Activated CD8-positive, alpha-beta T cell treated with anti-CD3 and anti-CD28 coated beads for 36 hours (primary cell): ENCODE measurements at places on chromosomes 16 and 17.

GRCh38 chr17:8041979-8042378 lies 3.1 kb downstream of the ALOX15B start:
- H3K27me3 ChIP-seq: peaks cover 18% of the 10 kb centered on the region
- DNase-seq: no peak
- H3K4me3 ChIP-seq: no peak overlapping the region
- peaks cover 4% of the 10 kb centered on the region for H3K4me1 ChIP-seq
- H3K36me3 ChIP-seq: no peaks in the 10 kb centered on the region
- H3K27ac ChIP-seq: no peak overlapping the region

DNA sequence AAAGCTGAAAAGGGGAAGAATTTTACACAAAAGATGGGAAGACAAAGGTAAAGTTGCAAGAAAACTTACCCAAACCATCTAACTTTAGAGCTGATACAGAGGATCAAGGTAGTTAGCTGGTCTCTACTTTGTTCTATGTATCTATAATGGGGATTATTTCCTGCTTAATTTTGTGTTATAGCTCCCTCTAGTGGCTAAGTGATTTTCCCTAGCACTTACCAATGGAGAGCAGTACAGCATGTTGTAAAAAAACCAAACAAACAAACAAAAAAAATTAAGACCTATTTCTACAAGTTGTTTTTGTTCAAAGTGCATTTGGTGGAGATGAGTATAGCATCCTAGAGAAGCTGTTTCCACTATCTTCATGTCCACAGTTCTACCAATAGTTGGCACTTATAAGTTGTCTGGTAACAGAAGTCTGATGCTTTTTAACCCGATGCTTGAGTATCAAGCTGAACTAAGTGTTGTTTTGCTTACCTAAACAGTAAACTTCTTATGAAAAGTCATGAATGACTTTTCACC lies 7.5 kb downstream of the SRSF1 start:
- peaks cover 84% of the 10 kb centered on the region for H3K4me1 ChIP-seq
- H3K36me3 ChIP-seq: peaks cover 59% of the 10 kb centered on the region
- no peak for DNase-seq
- H3K27me3 ChIP-seq: no peaks in the 10 kb centered on the region
- H3K27ac ChIP-seq: peak overlapping the region; percentile 70

GRCh38 chr16:12225806-12226465 lies 249.4 kb downstream of the SNX29 start:
- H3K27me3 ChIP-seq: no peaks in the 10 kb centered on the region
- no peak for DNase-seq
- H3K4me1 ChIP-seq: peaks cover 7% of the 10 kb centered on the region
- H3K36me3 ChIP-seq: peaks cover 2% of the 10 kb centered on the region
- H3K27ac ChIP-seq: no peak overlapping the region

- H3K27ac ChIP-seq: no peak overlapping the region
- H3K27me3 ChIP-seq: no peaks in the 10 kb centered on the region
- H3K4me1 ChIP-seq: peaks cover 6% of the 10 kb centered on the region
- no peaks in the 10 kb centered on the region for H3K36me3 ChIP-seq
Observed at GRCh38 chr17:21094298-21094704, 32.5 kb upstream of the DHRS7B start.

GRCh38 chr17:3944485-3945388 lies 19.5 kb downstream of the ATP2A3 start:
- no peak overlapping the region for H3K4me3 ChIP-seq
- no peak overlapping the region for H3K27ac ChIP-seq
- DNase-seq: peak; percentile 28
- no peaks in the 10 kb centered on the region for H3K4me1 ChIP-seq
- H3K36me3 ChIP-seq: peaks cover 37% of the 10 kb centered on the region
- H3K27me3 ChIP-seq: no peaks in the 10 kb centered on the region

DNA sequence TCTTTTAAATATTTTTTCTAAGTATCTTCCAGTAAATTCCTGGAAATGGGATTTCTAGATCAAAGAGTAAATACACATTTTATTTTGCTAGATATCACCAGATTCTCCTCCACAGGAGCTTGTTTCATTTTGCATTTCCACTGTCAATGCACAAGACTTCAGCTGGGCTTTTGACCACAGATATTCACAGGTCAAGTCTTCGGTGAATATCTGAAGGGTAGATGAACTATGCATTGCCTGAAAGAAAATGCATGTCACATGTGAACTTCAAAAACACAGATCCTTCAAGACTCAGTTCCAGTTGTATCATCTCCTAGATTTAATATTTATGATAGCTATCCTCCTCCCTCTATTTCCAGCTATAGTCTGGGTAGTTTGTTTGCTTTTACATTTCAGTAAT lies 963.6 kb upstream of the GOT2 start:
- no peak for DNase-seq
- H3K27me3 ChIP-seq: no peaks in the 10 kb centered on the region
- no peak overlapping the region for H3K27ac ChIP-seq
- H3K4me1 ChIP-seq: no peaks in the 10 kb centered on the region
- no peaks in the 10 kb centered on the region for H3K36me3 ChIP-seq

GRCh38 chr17:78784352-78784751 lies 2.3 kb upstream of the CYTH1 start:
- peaks cover 46% of the 10 kb centered on the region for H3K4me1 ChIP-seq
- no peak overlapping the region for H3K4me3 ChIP-seq
- peak overlapping the region; percentile 64 for H3K27ac ChIP-seq
- no peak for DNase-seq
- no peaks in the 10 kb centered on the region for H3K27me3 ChIP-seq
